ENCODE measurements at places on chromosomes 5 and 9.

GRCh38 chr9:72636621-72637020, 115.2 kb downstream of the TMC1 start:
- no peak for DNase-seq

GRCh38 chr5:122846051-122846550, 688 bp downstream of the SNX24 start:
- DNase-seq: no peak

DNA sequence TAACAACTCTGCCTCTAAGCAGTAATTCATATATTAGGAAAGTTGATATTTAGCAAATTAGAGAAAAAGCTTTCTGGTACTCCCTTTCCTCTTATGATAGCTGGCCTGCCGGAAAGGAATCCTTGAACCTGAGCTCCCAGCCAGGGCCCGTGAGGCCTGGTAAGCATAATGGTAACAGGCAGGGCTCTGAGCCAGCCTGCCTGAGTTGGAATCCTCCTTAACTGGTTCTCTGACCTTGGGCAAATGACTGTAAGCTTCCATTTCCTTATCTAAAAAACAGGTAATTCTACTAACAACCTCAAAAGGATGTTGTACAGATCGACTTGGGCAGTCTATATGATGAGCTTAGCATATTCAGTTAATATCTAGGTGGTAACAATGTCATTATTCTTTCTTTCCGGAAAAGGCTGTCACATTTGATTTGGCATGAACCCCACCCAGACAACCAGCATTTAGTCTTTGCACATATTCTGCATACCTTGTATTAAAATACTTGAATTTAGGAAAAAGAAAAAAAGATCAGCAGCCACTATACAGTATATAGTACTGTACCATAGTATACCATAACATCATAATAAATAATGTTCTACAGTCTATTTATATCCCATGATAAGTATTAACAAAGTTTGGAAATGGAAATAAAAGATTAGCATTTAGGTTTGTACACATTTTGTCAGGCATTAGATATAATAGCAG, 55.7 kb upstream of the MAP3K1 start:
- no peak for DNase-seq

- no peak for DNase-seq
Observed at GRCh38 chr5:56633950-56634349, 181.4 kb upstream of the MAP3K1 start.

DNA sequence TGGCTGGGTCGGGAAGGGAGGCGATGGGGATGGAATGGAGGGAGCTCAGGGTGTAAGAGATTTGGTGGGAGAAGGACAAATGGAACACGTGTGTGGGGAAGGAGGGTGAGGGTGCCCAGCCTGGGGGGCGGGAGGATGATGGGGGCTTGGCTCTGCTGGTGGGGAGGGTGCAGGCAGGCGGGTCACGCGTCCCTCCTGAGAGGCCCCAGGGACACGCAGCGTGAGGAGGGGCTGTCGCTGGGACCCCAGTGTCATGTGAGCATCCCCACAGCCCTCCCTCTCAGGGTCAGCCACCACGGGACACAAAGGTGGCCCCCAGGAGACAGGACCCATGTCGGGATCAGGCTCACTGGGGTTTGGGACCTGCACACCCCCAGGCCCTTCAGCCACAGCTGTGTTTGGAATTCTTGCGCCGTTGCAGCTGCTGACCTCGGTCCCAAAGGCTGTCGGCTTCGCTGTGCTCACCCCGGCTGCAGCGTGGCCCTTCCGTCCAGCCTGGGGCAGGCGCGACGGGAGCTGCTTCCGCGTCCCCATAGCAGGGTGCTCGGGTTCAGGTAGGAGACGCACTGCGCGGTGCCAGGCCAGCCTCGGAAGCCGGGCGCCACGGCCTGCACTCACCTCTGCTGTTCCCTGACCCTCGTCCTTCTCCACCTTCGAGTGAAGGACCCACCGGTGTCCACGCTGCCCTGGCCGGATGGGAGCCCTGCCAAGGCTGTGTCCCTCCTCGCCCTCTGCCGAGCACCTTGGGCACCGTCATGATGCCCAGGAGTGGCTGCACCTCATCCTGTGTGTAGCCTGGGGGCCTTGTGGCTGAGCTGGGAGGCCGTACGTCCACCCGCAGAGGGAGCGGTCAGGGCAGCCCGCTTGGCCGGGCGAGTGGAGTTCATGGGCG, 5.4 kb downstream of the SLC6A19 start:
- DNase-seq: no peak

DNA sequence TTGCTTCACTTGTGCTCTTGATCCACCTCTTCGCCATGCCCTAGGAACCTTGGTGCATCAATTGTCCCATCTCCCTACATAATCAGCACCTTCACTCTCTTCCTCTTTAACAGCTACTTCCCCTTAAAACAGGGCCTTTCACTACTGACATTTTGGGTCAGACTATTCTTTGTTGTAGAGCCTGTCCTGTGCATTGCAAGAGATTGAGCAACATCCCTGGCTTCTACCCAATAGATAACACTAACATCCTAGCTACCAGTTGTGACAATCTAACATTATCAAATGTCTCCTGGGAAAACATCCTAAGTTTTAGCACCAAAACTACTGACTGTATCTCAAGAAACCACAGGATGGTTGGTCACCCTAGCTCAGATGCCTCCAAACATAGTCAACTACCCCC, 854.3 kb upstream of the DMAC1 start:
- DNase-seq: no peak

DNA sequence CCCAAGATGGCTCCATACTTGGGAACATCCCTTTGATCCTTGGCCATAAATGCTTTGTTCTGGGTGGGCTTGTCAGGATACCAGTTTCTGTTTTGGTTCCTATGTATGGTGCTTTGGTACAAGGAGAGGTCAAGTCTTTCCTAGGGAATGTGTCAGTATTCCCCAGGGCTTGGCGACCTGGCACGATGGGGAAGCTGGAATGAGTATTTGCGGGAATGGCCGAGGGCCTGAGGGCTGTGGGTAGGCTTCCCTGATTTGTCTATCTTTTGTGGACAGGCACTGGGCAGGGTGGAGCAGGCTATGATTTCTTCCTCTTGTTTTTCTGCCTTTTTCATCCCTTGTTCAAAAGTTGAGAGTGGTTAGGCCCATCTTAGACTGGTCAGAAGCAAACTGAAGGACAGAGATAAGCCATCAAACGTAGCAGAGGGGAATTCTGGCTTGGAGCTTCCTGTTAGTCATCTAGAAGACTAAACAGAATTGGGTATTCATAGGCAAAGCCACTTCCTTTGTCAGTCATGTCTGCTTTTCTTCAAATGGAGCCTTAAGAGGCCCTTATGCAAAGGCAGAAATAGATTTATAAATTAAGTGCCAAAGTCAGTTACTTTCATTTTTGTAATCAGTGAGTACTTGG, 13.7 kb downstream of the DOCK2 start:
- peak; percentile 59 for DNase-seq

DNA sequence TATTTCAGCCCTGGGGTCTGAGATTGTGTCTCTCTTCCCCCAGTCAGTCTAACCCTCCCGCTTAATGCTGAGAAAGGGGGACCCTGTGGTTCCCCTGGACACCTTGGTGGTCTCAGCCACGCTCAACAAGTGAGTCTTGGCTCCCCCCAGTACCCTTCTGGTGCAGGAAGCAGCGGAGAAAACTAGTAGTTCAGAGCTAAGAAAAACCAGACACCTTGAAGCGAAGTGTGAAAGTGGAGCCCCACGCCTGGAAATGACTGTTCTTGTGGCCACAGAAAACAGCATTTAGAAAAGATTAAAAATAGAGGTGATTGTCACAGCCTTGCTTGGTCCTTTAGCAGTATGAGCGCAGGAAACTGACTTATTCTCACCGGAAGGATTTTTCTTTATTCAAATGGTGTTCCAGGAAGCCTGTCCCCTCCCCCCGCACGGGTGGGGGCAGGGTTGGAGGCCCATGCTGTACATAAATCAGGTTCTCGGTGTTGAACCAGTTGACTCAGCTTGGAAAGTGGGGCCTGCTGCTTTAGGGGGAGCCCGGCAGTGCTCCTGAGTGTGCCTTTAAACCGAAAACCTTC, 8.1 kb downstream of the ARPC5L start:
- peak; percentile 87 for DNase-seq

GRCh38 chr5:151966046-151966445, 41.4 kb upstream of the GLRA1 start:
- DNase-seq: no peak

DNA sequence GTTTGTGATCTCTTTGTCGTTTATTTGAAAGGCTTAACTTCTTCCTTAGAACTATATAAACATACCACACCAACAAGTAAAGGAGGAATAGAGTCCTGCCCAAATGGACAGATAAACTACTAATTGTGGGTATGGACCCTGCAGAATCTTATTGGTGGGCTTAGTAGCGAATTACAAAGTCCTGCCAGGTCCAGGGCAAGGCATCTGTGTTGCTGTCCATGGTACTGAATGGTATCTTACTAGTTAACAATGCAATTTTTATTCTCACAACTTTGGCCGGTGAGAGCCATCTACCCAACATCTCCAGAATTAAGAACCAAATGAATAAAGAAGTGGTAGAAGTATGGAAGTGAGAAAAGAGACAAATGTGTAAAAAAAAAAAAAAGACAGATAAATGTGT, 1782.4 kb upstream of the WWC1 start:
- no peak for DNase-seq

DNA sequence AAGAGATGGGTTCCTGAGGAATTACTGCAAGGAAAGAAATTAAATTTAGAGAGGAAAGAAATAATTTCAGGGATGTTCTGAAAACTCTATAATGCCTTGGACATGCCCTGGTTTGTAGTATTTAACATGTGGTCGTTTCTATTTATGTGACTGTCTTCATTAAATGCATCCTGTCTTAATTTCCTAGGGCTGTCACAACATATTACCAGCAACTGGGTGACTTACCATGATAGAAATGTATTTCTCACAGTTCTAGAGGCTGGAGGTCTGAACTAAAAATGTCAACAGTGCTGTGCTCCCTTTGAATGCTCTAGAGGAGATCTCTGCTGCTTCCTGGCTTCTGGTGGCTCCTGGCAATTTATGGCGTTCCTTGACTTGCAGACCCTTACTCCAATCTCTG, 287.7 kb downstream of the FBXL7 start:
- no peak for DNase-seq

DNA sequence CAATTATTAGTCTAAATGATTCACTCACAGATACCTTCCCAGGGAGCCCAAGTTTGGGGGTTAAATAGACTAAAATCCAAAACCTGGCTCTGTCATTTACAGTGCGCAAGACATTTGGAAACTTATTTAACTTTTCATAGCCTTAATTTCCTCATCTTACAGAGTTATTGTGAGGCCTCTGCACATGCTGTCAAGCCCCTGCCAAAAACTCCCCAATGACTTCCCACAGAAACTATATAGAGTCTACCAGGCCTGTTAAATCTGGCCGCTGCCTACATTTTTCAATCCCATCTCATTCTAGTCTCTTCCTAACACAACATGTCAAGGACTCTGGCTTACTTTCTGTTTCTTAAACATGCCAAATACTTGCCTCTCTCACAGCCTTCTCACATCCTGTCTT, 412.5 kb downstream of the ELAVL2 start:
- DNase-seq: no peak

GRCh38 chr9:3863686-3864085, 337.9 kb upstream of the RFX3 start:
- no peak for DNase-seq

- DNase-seq: no peak
Observed at GRCh38 chr5:140868721-140869554, at the start of gene PCDHA11. Gene PCDHA11 (plus strand): TSS chr5:140868957. CDS start chr5:140869104, 147 bp downstream.

- DNase-seq: no peak
Observed at GRCh38 chr9:19947996-19948395, 159.2 kb upstream of the SLC24A2 start.

DNA sequence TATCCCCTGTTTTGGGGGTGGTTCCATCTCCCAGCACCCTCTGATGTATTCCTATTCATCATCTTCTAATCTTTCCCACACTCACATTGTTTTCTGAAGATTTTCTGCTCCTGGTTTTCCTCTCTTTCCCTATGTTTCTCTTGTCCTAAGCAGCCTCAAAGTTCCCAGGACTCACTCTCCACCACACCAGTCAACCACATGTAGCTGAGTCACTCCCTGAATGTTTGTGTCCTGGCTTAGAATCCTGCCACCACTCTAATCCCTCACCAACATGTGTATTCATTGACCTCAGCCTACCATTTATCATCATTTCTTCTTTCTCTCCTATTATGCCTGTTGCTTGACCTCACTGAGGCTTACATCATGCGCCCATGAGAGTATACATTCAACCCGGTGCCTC, 282.4 kb upstream of the ADAMTS16 start:
- no peak for DNase-seq

- no peak for DNase-seq
Observed at GRCh38 chr9:89026876-89027275, 35.6 kb downstream of the S1PR3 start.

GRCh38 chr5:164301708-164302107, 796.3 kb downstream of the MAT2B start:
- no peak for DNase-seq

DNA sequence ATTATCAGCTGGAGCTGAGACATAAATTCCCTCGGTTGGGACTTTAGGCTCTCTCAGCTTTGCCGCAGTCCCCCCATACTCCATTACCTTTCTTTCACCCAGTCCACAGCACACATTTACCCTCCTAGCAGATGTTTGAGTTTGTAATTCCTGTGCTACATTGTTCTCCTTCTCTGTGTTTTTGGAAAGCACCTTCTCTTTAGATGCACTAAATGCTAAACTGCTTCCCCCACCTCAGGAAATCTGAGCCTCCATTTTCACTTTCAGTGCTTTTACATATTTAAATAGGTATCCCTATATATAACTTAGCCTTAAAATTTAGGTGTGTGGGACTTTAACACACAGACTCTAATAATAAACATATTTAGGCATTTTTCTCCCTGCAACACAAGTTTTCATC, 356.9 kb downstream of the NFIB start:
- DNase-seq: no peak

- DNase-seq: no peak
Observed at GRCh38 chr5:64184832-64185231, 19.2 kb downstream of the RNF180 start.

Measured in CD4-positive, alpha-beta T cell treated with Interleukin-17A for 1 hour (primary cell).